Stimulated activated CD4-positive, alpha-beta T cell treated with anti-CD3 and anti-CD28 coated beads, Interleukin-15, amount 100 ng/mL, for 48 hours (primary cell): ENCODE measurements at places on chromosomes 13 and 19.
A peak's percentile ranks its signal among the peaks of the same experiment; 100 is the strongest.

- peak; percentile 25 for DNase-seq
Observed at GRCh38 chr13:95300625-95301182, 547 bp downstream of the ABCC4 start.

DNA sequence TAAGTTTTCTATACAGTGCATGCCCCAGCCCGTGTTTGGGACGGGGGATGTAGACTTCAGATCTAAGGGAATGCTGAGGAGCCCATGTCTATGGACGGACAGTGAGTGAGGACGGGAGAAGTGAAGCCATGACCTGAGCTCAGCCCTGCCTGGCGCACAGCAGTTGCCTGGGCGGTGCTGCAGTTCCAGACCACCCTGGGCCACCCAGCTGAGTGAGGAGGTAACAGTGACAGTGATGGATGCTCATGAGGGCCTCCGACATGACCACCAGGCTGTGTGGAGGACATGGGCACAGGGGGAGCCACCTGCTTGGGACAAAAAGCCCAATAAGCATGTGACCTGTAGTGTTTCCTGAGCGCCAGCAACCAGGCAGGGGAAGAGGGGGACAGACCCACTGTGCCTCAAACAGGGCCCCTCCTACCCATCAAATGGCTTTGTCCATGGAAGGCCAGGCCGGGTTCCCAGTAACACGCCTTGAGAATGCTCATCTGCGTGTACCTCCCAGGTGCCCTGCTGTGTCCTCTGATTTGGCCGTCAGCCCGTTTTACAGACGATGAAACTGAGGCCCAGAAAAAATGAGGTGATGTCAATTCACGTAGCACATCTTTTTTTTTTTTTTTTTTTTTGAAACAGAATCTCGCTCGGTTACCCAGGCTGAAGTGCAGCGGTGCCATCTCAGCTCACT lies 22.6 kb downstream of the NOSIP start:
- DNase-seq: no peak

DNA sequence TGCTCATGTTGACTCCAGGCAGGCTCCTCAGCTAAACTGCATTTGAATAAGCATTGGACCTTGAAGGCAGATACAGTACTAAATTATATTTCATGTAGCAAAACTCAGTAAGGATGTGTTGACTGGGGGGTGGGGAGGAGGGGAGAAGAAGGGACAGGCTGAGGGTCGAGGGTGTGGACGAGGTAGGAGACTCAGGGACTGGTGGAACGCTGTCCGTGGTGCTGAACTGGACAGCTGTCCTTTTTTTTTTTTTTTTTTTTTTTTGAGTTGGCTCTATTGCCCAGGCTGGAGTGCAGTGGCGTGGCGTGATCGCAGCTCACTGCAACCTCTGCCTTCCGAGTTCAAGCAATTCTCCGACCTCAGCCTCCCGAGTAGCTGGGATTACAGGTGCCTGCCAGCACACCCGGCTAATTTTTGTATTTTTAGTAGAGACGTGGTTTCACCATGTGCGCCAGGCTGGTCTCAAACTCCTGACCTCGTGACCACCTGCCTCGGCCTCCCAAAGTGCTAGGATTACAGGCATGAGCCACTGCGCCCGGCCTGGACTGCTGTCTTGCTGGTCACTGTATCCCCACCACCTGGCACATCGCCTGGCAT lies 33.2 kb upstream of the CASP14 start:
- no peak for DNase-seq

- DNase-seq: no peak
Observed at GRCh38 chr13:20826301-20826700, 52.5 kb upstream of the EEF1AKMT1 start.

DNA sequence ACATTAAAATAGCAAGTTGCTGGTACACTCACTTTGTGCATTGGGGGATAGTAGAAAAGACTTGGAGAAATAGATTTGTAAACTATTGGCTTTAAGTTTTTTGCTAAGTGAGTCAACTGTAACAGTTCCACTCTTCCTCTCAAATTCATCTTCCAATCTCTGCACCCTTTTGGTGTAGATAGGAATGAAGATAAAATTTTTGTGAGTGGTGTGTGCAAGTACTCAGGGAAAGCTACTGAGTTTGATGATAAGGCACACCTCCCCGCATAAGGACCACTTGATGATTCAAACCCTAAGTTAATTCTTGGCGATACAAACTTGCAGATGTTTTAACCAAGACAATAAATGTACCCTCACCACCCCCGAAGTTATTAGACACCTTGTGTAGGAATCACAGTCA lies 168.3 kb upstream of the SLITRK1 start:
- no peak for DNase-seq

GRCh38 chr13:24615114-24615513 lies 65.1 kb upstream of the ATP12A start:
- no peak for DNase-seq

DNA sequence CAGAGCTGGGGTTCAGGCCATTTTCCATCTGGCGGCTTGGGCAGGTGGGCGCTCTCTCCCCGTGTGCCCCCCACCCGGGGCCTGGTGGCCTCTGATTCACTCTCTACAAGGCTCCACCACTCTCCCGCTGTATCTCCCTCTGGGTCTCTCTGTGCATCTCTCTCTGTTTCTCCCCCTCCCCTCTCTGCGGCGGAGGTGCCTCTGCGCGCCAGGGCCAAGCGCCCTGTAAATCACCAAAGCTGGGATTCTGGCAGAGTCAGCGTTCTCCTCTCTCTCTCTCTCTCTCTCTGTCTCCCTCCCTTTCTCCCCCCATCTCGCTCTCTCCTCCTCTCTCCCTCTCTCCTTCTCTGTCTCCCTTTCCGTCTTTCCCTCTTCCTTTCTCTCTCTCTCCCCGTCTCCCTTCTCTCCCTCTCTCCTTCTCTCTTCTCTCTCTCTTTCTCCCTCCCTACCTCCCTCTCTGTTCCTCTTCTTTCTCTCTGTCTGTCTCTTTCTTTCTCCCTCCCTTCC lies 3.9 kb downstream of the NFIC start:
- no peak for DNase-seq

DNA sequence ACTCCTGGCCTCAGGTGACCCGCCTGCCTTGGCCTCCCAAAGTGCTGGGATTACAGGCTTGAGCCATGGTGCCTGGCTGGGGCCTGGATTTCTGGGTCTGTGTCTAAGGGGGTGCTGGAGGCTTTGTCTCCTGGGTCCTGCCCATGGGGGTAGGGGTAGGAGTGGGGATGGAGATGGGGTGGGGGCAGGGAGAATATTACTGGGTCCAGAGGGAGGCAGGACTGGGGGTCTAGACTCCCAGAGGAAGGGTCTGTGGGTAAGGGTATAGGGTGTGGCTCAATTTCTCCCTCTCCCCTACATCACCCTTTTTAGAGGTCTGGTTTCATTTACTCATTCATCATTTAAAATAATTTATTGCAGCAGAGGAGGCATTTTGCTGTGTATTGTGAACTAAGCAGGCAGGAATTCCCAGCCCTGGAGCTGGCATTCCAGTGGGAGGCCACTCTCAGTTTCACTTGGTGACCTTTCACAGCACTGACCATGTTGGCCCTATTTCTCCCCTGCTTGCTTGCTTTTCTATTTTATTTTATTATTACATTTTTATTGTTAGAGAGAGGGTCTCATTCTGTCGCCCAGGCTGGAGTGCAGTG lies 810 bp upstream of the NFKBID start:
- no peak for DNase-seq
